ENCODE measurements at places on chromosomes 6 and 20.

DNA sequence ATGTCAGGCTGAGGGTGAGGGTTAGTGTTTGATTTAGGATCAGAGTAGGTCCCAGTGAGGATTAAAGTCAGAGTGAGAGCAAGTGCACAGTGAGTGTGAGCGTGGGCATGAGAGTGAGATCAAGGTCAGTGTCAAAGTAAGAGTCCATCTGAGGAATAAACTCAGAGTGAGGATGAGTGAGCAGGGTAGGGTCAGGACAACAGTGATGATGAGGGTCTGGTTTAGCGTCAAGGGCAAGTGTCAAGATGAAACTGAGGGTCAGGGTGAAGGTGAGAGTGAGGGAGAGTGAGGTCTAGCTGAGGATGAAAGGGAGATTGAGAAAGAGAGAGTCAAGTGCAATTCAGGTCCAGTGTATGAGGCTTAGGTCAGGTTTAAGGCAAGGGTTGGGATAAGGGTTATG is 7.7 kb upstream of the ZNF343 start:
- no peak for DNase-seq

DNA sequence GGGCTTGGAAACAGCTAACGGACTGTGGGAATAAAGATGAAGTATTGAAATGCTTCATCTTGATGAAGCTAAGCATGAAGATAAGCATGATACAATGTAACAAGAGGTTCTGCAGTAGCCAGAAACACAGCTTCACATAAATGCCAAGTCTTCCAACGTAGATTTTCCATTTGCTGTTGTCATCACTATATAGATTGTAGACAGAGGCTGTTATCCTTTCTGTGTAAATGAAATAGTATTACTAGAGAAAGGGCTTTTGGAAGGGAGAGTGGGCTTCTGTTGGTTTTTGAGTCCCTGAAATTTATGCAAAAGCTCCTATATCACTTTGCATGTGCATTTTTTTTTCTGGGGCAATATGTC is 649.0 kb downstream of the RNF144B start:
- no peak for DNase-seq

- no peak for DNase-seq
Measured at GRCh38 chr20:54605319-54605718, 129.9 kb downstream of the DOK5 start.

DNA sequence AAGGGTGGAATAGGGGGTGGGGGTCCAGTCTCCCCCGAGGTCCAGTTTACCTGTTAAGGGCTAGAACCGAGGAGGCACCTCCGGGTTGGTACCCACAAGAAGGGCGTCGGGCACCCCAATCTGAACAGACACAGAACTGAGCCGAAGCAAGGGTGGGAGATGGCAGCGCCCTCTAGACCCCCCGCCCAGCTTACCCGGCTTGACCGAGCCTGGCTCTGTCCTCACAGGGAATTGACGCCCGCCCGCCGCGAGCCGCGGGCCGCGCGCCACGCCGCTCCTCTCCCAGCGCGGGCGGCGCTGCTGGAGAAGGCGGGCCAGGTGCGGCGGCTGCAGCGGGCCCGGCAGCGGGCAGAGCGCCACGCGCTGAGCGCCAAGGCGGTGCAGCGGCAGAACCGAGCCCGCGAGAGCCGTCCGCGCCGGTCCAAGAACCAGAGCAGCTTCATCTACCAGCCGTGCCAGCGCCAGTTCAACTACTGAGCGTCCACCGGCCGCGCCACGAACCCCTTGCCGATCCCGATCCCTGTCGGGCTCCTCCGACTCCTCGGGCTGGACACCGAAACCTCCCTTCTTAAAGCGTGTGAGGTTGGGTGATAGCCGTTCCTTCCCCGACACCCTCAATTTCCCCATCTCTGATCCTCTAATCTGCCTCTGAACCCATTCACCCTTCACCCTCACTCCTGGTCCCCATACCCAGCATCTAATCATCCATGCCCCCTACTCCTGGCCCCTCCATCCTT is 5.9 kb downstream of the TP53INP2 start:
- peak; percentile 27 for DNase-seq

DNA sequence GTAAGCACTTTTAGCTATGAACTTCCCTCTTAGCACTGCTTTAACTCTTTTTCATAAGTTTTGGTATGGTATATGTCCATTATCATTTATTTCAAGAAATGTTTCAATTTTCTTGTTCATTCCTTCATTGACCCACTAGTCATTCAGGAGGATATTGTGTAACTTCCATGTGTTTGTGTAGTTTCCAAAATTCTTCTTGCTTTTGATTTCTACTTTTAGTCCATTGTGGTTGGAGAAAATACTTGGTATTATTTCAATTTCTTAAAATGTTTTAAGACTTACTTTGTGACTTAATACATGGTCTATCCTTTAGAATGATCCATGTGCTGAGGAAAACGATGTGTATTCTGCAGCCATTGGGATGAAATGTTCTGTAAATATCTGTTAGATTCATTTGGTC is 176.5 kb downstream of the CENPW start:
- DNase-seq = no peak

GRCh38 chr6:138620630-138621029 is 121.3 kb upstream of the NHSL1 start:
- no peak for DNase-seq

GRCh38 chr20:57544838-57545564 is 15.9 kb upstream of the PCK1 start:
- DNase-seq = no peak

DNA sequence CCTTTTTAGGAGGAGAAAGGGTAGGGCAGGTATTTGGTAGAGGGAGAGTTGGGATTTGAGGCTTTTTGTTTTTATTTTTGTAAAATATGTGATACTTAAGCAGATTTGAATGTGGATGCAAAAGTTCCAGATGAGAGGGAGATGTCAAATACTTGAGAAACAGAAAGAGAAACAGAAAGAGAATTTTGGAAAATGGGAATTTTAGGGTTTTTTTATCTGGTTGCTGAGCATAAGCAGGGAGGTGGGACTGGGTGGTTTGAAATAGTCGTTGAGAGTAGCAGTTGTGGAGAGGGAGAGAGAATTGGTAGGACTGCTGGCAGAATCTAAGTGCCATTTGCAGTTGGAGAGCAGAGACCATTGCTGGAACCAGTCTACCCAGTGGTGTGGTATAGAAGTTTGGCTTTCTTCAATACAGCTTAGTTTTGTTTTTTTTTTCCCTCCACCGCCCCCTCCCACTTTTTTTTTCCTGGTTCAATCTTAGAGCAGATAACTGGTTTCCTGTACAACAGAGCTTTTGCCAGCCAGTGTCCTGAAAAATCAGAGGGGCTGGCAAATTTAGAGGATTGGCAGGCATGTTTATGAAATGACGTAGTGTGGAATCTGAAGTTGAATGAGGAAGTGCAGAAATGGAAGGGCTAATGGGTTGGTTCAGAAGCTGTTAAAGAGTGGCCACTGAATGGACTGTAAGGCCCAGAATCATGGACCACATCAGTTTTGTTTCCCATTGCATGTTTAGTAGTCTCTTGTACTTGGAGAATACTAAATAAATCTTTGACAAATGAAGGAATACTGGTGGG is 68.7 kb downstream of the ATRN start:
- no peak for DNase-seq

DNA sequence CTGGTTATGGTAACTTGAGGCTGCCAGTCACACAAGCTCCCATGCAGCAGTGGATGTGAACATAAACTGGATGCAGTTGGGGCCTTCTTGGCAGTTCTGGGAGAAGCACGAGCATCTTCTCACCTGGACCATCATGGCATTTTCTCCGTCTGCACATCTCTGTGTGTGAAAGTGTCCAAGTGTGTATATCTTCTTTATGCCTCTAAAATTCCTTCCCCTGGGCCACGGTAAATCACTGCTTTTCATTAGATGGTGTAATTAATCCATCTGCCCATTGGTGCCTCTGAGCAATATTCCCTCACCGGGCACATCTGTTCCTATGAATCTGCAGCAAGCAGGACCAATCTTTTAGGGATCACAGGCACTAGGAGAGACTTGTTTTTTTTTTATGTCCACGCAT is 138.0 kb downstream of the MAP3K7 start:
- DNase-seq = no peak

Data from stimulated activated CD8-positive, alpha-beta memory T cell treated with anti-CD3 and anti-CD28 coated beads, Interleukin-15, amount 100 ng/mL, for 24 hours (primary cell).